GM06990 (cell line): ENCODE measurements at places on chromosomes 3 and 15.

GRCh38 chr3:171615686-171616085, 155.5 kb upstream of the TNIK start:
- no peak for DNase-seq

DNA sequence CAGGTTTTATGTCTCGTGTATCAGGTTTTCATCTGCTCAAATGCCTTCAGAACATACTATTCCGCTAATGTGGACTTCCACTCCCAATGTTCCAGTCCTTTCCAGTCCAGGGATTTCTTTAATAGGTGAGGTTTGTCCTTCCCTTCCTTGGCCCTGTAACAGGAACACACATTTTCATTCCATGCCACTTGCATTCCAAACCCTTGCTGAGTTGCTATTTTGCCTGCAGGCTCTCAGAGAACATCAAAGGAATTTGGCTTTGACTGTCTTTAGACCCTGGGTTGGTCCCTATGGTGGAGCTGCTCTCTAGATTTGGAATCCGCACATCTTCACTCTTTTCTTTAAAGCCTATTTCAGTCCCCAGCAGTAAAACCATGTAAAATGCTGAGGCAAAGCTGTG, 12.3 kb upstream of the ALCAM start:
- no peak for DNase-seq

- DNase-seq: no peak
These were observed 66.0 kb downstream of the MBNL1 start for GRCh38 chr3:152334761-152335160.

DNA sequence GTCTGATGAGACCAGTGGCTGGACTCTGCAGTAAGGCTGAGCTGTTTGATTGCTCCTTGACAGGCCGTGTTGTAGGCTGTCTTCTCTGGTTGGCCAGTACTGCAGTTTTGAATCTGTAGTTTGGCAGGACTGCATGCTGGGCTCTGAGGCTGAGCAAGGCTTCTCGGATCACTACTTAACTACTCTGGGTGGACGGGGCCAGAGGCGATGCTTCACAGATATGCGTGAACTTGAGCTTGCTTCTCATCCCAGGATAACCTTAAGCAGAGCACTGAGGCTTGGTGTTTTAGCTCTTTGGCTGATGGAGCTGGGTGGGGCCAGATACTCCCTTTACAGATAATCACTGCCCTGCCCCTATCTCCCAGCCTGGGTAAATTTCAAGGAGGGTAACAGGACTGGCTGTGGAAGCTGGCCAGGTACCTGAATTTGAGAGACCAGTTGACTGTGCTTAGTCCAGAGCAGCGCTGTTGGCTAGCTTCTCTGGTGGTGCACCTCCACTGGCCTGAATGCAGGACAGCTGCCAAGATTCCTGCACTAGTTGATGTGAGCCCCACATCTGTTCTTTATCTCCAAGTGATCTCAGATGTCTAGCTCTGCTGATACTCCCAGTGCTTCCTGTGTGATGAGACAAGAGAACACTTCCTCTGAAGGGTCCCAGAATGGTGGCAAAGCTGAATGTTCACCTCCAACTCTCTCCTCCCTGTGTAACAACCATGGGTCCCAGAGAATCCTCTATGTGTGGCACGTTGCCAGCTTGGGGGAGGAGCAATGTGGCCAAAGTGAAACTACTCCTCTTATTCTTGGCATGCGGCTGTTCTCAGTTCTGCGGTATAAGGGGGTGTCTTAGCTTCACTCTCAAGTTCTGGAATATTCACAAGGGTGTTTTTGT, 37.9 kb downstream of the RPL39L start:
- DNase-seq: no peak

DNA sequence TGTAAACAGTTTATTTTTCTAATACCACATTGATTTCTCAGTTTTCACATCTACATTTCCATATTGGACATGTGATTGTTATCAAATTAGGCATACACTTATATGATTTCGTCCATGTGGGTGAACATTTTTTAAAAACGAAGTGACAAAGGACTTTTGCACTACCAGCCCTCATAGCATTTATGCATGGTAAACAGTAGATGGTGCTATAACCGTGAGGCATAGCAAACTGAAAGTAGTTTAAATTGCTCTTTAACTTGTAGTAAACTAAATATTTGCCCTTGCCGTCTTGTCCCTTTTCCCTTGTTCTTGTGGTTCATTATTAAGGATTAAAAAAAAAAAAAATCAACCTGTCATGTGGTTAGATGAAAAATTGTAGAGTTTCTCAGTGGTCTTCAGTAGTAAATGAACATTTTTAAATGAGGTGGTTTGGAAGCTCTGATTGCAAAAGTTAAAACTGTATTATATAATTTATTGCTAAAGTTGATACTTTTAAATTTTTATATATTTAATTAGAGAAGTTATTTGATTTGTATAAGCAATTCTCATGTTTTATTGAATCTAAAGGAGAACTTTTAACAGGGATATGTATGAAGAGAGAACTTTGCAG, 24.0 kb downstream of the STX19 start:
- no peak for DNase-seq

DNA sequence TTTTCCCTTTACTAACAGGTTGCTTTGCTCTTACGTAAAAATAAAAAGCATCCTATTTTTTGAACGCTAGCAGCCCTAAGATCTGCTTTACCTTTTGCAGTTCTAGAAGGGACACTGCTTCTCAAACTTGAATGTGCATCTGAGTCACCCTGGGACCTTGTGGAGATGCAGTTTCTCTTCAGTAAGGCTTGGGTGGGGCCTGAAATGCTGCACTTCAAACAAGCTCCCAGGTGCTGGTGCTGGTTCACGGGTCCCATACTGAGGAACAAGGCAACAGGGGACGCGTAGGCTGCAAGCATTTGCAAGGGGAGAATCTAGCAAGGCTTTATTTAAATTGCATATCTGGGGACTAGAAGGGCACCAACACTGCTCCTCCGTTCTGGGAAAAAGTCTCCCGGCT, 30.0 kb downstream of the MB21D2 start:
- no peak for DNase-seq

- DNase-seq: no peak
These were observed 54.2 kb upstream of the RBMS3 start for GRCh38 chr3:29226706-29227105.

GRCh38 chr3:143103652-143104051, 15.9 kb upstream of the CHST2 start:
- peak; percentile 24 for DNase-seq

DNA sequence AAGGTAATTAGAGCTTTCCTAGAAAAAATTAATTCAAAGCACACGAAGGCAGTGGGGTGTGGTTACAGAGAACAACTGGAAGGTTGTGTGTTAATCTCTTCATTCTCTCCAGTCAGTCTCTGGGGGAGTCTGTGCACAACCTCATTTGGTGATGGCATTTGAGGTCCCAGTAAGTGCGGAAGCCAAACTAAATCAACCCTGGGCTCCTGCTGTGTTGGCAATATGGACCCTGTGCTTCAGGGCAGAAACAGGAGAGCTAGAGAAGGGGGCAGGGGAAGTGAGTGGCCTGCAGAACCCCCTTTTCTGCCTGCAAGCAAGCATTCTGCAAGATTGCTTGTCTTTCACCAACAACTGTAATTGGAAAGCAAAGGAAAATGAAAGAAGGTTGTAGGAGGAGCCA, 195.9 kb upstream of the ST8SIA2 start:
- DNase-seq: no peak

DNA sequence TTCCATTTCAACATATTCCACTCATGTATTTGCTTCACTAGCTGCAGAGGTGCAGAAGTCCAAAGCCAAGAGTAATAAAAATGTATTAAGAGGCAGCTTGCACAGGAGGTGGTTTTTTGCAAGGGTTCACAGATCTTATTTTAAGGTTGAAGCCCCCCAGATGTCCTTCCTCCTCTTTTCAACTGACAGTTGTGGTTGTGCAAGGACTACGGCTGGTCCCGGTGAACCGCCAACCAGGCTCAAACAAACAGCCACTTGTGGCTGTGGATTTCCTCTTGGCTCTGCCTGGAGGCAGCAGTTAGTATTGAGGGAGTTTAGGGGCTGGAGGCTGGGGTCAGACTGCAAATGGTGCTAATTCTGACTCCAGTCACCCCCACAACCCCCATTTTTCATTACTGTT, 240.7 kb upstream of the TBC1D5 start:
- DNase-seq: no peak

DNA sequence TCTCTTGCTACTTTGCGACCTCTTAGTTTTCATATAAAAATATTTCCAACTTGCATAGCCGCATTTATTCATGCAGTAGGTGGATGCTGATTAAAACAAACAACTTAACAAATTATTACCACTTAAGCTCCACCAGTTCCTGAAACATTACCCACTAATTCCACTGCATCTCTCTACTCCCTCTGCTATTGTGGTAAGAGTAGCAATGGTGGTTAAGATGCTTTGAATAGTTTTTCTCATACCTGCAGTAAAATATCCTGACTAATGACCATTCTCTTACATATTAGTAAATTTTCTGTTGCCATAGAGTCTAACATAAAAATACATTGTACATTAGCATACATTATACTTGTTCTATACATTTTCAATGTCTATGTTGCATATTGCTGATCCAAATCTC, 397.6 kb upstream of the PLSCR5 start:
- no peak for DNase-seq

DNA sequence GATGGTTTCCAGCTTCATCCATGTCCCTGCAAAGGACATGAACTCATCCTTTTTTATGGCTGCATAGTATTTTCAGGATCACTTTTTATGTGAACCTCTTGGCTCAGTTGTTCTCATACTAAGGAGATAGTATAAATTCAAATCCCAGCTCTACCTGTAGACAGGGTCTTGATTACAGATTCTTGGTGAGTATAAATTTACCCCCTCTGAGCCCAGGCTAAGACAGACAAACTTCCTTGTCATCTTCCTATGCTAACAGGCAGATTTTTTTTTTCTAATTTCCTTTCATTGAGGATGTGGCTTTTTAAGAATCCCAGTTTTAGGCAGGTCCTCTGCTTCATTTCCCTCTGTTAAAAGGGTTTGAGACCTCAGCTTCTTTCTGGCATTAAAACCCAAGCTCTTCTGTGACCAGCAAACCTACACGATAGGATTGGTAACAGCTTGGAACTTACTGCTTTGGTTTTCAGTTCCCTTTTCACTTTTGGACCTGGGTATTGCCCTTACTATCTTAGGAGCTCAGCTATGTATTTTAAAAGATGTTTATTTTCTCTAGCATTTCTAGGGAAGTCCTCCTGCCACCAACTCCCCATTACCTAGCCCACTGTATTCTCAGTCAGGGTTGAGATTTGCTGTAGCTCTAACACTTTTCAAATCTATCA, 72.5 kb downstream of the VPS8 start:
- peak; percentile 22 for DNase-seq

DNA sequence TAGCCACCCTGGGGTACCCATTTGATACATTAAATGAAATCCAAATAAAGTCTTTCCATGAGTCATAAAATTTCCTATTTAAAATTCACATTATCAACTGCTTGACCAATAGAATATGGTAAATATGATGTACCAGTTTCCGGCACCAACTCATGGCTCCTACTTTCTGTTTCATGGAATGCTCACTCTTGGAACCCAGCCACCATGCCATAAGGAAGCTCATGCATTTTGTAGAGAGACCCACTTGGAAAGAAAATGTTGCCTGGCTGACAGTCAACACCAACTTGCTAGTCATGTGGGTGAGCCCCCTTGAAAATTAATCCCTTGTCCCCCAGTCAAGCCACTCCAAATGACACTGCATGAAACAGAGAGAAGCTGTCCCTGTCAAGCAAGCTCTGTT, 57.2 kb downstream of the WWTR1 start:
- DNase-seq: no peak

GRCh38 chr3:136898954-136899353, 36.9 kb downstream of the NCK1 start:
- DNase-seq: no peak

DNA sequence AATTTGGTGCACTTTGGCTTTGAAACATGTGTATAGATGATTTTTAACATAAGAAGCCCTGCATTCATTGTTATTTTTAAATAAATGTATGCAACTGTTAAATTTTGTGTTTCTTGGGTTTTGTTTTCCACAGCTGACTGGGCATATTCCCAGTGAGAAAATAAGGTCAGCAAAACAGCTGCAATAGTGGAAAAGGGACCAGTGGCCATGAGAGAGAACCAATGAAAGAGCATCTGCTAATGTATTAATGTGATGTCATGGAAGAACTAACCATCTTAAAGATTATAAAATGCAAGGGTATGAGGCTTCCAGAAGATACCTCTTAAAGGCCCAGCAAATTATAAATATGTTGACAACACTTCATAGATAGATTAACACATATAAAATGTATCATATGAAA, 31.0 kb upstream of the KBTBD12 start:
- no peak for DNase-seq

DNA sequence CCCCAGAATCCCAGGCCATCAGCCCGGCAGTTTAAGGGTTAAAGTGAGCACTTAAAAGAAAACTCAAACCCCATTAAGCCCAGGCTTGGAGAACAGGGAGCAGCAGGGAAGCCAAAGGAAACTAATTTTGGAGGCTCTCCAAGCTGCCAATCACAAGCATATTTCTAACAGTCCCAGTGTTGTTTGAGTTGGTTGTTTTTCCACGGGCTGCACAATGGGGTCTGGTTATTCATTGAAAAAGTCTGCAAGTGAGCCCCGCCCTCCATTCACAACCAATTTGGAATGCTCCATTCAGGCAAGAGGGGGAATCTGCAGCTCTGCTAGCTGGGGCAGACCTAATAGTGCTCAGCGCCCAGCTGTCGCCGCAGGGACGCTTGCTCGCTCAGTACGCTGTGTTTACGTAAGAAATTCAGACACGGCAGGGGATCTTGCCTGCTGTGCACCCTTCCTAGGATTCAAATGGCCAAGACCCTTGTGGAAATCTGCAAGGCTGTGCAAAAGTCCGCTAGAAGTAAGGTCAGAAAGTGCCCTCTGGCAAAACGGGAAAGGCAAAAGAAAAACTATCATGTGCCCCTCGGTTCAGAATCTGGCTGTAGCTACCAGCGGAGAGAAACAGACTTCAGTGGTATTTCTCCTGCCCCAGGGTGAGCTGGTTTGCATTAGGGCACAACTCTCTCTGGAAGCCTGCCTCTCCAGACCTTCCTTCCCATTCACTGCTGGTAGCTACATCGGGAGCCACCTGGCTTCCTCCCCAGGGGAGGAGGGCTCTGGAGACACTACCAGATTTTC, 11.0 kb downstream of the ETV5 start:
- DNase-seq: no peak

GRCh38 chr15:77387365-77388105, 32.4 kb downstream of the PEAK1 start:
- no peak for DNase-seq
